ENCODE measurements at places on chromosomes 16 and 17.

DNA sequence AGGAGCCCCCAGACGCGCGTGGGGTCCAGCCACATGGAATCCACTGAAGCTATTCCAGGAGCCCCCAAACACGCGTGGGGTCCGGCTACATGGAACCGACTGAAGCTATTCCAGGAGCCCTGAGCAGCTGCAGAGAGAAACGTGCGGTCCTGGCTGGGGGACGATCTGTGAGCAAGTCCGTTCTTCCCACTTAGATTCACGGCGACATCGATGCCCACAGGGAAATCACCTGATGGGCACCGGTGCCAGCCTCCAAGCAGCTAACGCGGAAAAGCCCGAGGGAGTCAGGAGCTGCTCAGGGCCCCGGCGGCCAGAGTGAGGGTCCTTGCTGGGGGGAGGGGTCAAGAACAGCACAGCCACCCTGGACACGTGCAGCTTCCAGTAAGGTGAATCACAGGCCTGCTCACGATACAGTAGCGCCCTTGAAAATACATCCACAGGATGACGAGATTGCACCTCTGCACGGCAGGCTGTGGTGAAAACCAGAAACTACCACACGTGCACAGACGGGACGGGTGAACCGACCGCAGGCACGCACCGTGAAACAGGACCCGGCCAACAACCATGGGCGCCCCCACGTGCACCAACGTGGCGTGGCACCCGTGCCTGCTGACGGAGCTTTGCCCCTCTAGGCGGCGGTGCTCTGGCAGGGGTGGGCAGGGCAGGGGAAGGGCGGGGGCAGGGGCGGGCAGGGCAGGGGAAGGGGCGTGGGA, 77.7 kb upstream of the GNG13 start:
- DNase-seq: no peak
- H3K27ac ChIP-seq: no peak overlapping the region
- no peaks in the 10 kb centered on the region for H3K27me3 ChIP-seq
- H3K36me3 ChIP-seq: peaks cover 24% of the 10 kb centered on the region

GRCh38 chr17:27960183-27960849, 67.2 kb upstream of the LYRM9 start:
- no peaks in the 10 kb centered on the region for H3K27me3 ChIP-seq
- H3K36me3 ChIP-seq: no peaks in the 10 kb centered on the region
- no peaks in the 10 kb centered on the region for H3K4me1 ChIP-seq
- DNase-seq: no peak
- H3K27ac ChIP-seq: no peak overlapping the region

DNA sequence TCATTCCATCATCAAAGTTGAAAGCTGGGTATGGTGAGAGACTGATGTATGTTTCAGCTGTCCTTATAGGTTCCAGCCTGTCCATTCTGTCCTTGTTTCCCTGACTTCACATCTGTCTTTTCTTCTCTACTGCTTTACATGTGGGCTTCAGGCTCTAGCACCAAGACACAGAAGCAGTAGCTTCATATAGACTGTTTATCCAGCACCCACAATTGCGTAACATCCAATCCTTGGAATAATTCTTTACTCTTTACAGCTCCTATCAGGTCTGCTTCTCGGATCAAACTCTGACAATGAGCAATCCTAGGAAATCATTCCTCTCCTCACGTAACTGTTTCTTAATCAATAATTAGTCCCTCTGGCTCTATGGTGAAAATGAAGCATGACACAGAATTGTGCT, 158.9 kb downstream of the CA10 start:
- H3K27ac ChIP-seq: no peak overlapping the region
- no peaks in the 10 kb centered on the region for H3K36me3 ChIP-seq
- no peaks in the 10 kb centered on the region for H3K27me3 ChIP-seq
- H3K4me1 ChIP-seq: no peaks in the 10 kb centered on the region

- H3K36me3 ChIP-seq: peaks cover 66% of the 10 kb centered on the region
- H3K27ac ChIP-seq: no peak overlapping the region
- no peak overlapping the region for H3K4me3 ChIP-seq
- DNase-seq: no peak
- peaks cover 11% of the 10 kb centered on the region for H3K4me1 ChIP-seq
These were observed 28.7 kb downstream of the ARHGAP27 start for GRCh38 chr17:45403906-45404490.

- no peaks in the 10 kb centered on the region for H3K4me1 ChIP-seq
- H3K4me3 ChIP-seq: no peak overlapping the region
- H3K27me3 ChIP-seq: peaks cover 6% of the 10 kb centered on the region
- no peak for DNase-seq
- no peak overlapping the region for H3K27ac ChIP-seq
- no peaks in the 10 kb centered on the region for H3K36me3 ChIP-seq
These were observed 11.5 kb downstream of the EPOP start for GRCh38 chr17:38663125-38663751.

- no peak within 1 kb of the TSS for H3K4me3 ChIP-seq
- peaks cover 24% of the 10 kb centered on the region for H3K27me3 ChIP-seq
- DNase-seq: no peak
- no peaks in the 10 kb centered on the region for H3K36me3 ChIP-seq
These were observed at the start of gene ALOX15 for GRCh38 chr17:4641297-4642195. ALOX15 (minus strand) TSS chr17:4641678; CDS start chr17:4641651, 27 bp downstream.

- H3K36me3 ChIP-seq: no peaks in the 10 kb centered on the region
- no peaks in the 10 kb centered on the region for H3K4me1 ChIP-seq
- DNase-seq: no peak
- H3K27ac ChIP-seq: no peak overlapping the region
These were observed 56.1 kb upstream of the TBX2 start for GRCh38 chr17:61343576-61343975.

DNA sequence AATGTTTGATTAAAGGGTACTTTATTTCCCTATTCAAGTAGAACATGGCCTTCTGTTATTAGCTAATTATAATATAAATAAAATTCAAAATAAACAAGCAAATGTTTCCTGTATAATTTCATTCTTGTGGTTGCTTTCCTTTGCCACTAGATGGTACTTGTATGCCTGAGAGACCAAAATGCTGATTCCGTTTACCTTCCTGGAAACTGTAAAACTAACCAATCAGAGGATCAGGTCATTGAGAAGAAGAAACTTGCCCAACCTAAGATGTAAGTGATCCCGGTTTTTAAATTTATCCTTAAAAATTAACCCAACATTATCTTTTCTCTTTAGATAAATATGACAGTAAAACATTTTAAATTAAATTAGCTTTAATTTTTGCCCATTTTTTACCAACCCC, 8.1 kb upstream of the ABCA5 start:
- no peak overlapping the region for H3K27ac ChIP-seq
- no peak for DNase-seq
- H3K36me3 ChIP-seq: no peaks in the 10 kb centered on the region
- no peaks in the 10 kb centered on the region for H3K4me1 ChIP-seq
- H3K4me3 ChIP-seq: no peak overlapping the region
- H3K27me3 ChIP-seq: no peaks in the 10 kb centered on the region

DNA sequence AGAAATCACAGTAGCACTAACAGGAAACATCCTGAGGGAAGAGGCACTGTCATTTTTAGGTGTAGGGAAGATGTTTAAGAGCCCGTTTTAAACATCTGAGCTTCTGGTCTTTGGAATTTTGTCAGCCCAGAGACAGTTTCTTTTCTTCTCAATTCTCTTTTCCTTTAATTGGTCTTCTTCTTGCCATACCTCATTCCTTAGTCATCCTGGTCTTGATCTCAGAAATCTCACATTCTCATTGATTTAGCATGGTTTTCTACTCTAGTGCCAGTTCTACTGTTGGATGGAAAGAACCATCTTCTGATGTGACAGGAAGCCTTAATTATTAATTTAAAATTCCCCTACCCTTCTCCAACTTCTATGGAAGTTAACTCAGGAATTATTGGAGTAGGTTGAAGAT, 25.4 kb downstream of the BMERB1 start:
- H3K4me3 ChIP-seq: no peak overlapping the region
- DNase-seq: no peak
- no peaks in the 10 kb centered on the region for H3K36me3 ChIP-seq
- H3K27me3 ChIP-seq: no peaks in the 10 kb centered on the region
- no peak overlapping the region for H3K27ac ChIP-seq
- no peaks in the 10 kb centered on the region for H3K4me1 ChIP-seq

- H3K27me3 ChIP-seq: no peaks in the 10 kb centered on the region
- peak overlapping the region; percentile 11 for H3K27ac ChIP-seq
- H3K4me1 ChIP-seq: peaks cover 14% of the 10 kb centered on the region
- no peaks in the 10 kb centered on the region for H3K36me3 ChIP-seq
These were observed 656 bp upstream of the IGFBP4 start for GRCh38 chr17:40442392-40443195.

- no peak overlapping the region for H3K27ac ChIP-seq
- peaks cover 30% of the 10 kb centered on the region for H3K4me1 ChIP-seq
- peaks cover 16% of the 10 kb centered on the region for H3K27me3 ChIP-seq
- no peak for DNase-seq
These were observed 2.4 kb downstream of the RUNDC3A start for GRCh38 chr17:44310609-44311376.

DNA sequence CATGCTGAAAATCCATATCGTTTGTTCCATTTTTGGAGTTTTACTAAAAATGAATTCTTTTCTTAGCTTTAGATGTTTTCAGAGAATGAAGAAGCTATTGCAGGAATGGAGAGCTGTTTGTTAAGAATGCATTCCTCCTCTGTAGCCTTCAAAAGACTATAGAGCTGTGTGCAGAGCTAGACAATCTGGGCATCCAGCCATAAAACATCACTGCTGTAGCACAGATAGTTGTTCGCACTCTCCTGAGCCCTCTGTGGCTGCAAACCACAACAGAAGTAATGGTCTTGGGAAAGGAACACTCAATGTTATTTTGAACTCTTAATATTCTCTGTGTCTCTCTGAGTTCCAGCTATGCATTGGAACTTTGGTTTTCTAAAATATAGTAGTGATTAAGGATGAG, 4.9 kb downstream of the TNRC6C start:
- H3K27me3 ChIP-seq: no peaks in the 10 kb centered on the region
- peak overlapping the region; percentile 6 for H3K4me3 ChIP-seq
- H3K36me3 ChIP-seq: no peaks in the 10 kb centered on the region
- DNase-seq: peak; percentile 10
- peaks cover 41% of the 10 kb centered on the region for H3K4me1 ChIP-seq

DNA sequence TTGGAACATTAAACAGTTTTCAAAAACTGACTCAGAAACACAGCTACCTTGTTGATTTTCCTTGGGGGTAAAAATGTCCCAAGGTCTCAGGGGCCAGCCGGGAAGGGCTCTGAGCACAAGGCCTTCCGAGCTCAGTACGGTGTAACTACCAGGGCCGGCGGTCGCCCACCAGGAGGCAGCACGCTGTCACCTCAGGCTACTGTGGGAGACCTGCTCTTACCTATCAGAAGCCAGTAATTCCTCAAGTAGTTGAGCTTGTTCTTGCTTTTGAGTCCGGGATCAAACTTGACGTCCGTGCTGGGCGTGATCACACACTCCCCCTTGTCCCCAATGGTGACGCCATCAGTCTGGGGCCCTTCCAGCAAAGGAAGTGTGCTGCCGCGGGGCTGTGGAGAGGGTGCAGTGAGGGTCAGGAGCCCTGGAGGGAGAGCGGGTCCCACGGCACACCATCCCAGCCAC, 43.4 kb upstream of the ICAM2 start:
- peak overlapping the region; percentile 44 for H3K27ac ChIP-seq
- H3K27me3 ChIP-seq: no peaks in the 10 kb centered on the region
- peaks cover 48% of the 10 kb centered on the region for H3K4me1 ChIP-seq
- no peak overlapping the region for H3K4me3 ChIP-seq
- DNase-seq: peak; percentile 50

DNA sequence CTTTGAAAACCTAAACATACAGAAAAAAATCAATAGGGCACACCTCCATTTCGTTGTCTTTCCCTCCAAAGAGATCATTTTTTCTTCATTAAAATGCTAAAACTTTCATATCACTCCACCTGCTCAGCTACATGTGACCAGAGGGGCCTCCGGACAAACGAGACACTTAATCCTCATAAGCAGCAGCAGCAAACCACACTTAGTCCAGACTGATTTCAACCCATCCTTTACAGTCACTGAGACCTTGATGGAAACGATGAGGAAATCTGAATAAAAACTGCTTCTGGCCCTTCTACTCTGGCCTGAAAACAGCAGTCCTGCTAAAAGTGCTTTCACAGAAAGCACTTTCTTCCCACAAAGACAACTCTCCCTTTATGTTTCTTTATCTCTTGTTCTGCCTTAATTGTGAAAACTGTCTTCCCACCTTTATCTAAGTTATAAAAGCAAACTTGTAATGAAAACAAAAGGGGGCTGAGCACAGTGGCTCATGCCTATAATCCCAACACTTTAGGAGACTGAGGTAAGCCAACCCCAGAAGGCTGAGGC, 4.6 kb downstream of the ANKRD11 start:
- H3K27ac ChIP-seq: peak overlapping the region; percentile 68
- no peak for DNase-seq
- no peaks in the 10 kb centered on the region for H3K36me3 ChIP-seq
- peak overlapping the region; percentile 15 for H3K4me3 ChIP-seq
- H3K4me1 ChIP-seq: peaks cover 77% of the 10 kb centered on the region
